Activated naive CD4-positive, alpha-beta T cell (primary cell): ENCODE measurements at places on chromosomes 3 and 15.

- DNase-seq = no peak
Measured at GRCh38 chr3:56342475-56342874, 125.8 kb downstream of the ERC2 start.

GRCh38 chr15:80706161-80706560 lies 11.1 kb downstream of the ABHD17C start:
- no peak for DNase-seq

GRCh38 chr3:46549408-46549904 lies 16.6 kb downstream of the LRRC2 start:
- no peak for DNase-seq

GRCh38 chr3:127162947-127163645 lies 29.8 kb upstream of the PRR23E start:
- DNase-seq = no peak

GRCh38 chr3:54146506-54147239 lies 24.3 kb downstream of the CACNA2D3 start:
- DNase-seq = no peak

GRCh38 chr3:99966662-99967416 lies 147.5 kb downstream of the FILIP1L start:
- no peak for DNase-seq

DNA sequence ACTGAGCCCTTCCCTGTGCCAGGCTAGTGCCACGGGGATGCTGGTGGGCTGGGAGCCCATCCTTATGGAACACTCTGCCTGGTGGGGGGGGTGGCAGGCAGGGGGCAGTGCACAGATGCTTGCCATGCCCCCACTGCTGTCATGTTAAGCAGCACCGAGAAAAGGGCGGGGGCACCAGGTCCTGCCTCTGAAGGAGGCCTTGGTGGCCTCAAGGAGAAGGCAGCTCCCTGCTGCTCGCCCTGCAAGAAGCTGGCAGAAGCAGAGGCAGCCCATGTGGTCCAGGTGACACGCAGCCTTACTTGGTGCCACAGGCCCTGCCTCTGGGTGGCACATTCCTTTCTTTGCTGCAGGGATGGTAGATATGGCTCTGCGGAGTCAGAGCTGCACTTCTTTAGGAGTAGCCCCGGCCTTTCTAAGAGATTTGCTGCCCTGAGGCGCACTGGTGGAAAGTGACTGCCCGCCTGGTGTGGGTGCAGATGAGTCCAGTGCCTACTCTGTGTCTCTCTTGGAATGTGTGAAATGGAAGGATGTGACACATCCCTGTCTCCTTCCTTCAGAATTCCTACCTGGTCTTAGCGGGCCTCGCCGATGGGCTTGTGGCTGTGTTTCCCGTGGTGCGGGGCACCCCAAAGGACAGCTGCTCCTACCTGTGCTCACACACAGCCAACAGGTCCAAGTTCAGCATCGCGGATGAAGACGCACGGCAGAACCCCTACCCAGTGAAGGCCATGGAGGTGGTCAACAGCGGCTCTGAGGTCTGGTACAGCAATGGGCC lies 145.8 kb downstream of the LRRK1 start:
- no peak for DNase-seq

DNA sequence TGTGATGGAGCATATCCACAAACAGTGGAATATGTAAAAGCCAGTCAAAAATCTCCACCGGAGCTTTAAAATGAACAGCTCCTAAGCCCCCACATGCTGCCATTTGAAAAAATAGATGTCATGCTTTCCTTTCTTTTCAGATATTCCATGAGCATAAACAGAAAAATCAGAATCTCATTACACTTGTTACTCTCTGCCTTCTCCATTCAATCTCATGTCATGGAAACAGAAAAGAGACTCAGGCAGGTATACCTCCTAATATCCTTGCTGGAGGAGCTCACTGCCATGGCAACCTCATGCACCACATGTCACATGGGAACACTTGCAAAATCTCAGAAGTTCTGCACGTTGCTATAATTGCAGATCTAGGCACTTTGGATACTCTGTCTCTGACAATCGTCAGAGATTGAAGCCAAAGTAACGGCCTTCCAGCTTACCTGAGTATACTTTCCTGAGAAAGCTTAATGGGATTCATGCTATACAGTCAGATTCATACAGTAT lies 317.0 kb upstream of the ADAMTS9 start:
- no peak for DNase-seq

- DNase-seq = no peak
Measured at GRCh38 chr3:154970797-154971196, 109.3 kb upstream of the MME start.

- DNase-seq = no peak
Measured at GRCh38 chr3:156635034-156635433, 39.4 kb upstream of the TIPARP start.
